Mesendoderm (in vitro differentiated cells): ENCODE measurements at places on chromosomes 7 and 10.

DNA sequence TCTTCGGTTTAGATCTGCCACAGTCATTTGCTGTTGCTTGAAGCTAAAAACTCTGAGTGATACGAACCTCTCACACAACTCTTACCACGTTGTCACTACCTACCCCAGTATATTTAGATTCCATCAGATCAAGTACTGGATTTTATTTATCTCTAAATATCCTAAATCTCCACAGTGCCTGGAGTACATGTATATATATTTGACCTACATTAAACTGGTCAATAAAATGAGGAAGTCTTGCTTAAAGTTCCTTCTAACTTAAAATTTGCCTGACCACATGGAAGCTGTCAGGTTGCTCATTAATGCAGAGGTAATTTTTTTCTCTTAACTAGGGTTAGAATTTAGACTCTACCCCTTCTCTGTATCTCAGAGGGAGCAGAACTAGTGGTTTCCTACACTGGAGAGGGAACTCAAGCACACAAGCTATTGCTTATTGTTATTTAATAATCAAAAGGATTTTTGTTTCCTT, 3.1 kb upstream of the MACC1 start:
- no peak for DNase-seq

GRCh38 chr10:106513352-106513771, 651.1 kb downstream of the SORCS1 start:
- peak; percentile 14 for DNase-seq

- DNase-seq: no peak
Observed at GRCh38 chr7:16644636-16645592, 640 bp downstream of the ANKMY2 start.

- no peak for DNase-seq
Observed at GRCh38 chr10:48462482-48463020, 142.3 kb downstream of the ARHGAP22 start.

DNA sequence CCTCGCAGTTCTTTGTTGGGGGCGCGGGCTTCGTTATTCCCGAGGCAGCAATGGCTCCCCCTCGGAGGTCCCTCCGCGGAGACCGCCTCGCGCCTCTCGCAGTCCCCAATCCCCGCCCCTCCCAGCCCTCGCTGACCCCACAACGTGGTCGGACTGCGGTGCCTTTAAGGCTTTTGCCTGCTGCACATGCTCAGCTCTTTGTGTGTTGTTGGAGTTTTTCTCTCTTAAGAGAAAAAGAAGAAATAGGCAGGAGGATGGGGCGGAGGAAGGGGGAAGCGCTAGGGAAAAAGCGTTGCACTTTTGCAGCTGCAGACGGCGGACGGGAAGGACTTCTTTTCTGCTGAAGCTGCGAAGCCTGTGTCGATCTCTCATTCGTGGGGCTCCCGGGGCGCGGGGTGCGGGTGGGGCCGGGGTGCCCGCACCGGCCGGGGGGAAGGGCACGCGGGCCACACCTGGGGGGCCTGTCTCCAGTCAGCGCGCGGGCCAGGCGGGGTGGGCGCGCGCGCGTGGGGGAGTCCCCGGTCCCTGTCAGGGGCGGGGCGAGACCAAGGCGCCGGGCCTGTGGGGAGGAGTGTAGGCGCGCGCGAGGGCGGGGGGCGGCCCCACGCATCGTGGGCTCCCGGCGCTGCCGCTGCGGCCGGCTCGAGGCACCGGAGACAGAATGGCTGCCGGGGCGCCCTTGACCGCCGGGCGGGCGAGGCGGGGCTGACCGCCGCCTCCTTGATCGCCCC, 445 bp upstream of the ATRNL1 start:
- DNase-seq: peak; percentile 83

DNA sequence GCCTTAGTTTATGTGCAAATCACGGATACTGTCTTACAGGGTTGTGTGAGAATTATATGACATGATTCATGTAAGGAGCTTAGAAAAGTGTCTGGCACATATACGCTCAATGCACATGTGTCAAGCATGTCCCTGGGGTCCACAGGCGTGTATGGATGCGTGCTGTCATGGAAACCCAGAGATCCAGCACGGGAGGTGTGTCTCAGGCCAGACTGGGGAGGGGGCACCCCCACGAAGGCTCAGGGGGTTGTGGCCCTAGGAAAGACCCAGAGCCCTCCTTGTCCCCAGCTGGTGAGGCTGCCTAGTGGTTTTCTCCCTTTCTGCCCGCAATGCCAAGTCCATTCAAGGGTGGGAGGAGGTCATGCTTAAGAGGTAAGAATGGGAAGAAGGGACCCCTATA, 9.1 kb downstream of the BTBD16 start:
- DNase-seq: no peak

DNA sequence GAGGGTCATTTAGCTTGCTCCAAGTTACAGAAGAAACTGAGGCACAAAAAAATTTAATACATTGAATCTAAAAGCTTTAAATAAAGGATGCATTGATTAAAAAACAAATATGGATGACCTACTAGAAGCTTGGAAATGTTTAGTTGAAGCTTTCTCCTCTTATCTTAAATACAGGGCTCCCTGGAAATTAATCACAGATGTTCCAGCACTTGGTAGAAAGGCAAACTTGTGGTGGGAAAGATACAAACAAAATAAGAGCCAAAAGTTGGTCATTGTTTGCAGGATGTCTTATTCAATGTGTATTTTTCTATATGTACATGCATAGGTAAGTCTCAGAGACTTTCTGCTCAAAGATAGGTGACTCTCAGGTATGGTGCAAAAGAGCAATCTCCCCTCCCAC, 40.7 kb upstream of the LYZL1 start:
- DNase-seq: no peak

GRCh38 chr7:73683056-73683787, at the start of the genes BUD23 and DNAJC30:
TSS of gene BUD23 (plus strand) at chr7:73683597. CDS start at chr7:73683626, 29 bp downstream.
TSS of gene DNAJC30 (minus strand) at chr7:73683453. CDS start at chr7:73683423, 30 bp downstream.
- peak; percentile 98 for DNase-seq

DNA sequence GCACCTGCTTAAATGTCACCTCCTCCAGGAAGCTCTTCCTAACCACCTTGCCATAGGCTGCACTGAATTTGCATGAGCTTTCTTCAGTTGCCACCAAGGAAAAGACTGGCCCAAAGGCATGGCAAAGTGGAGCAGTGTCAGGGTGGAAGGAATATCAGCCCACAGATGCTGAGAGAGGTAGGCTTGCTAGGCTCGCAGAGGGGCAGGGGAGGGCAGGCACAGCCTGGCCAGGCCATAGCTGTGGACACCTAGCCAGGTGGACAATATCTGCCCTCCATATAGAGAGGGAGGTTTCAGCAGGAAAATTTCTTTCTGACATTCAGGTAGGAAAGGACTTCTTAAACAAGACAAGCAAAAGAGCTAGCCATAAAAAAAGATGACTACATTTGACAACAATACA, 166.3 kb downstream of the GRID1 start:
- no peak for DNase-seq

DNA sequence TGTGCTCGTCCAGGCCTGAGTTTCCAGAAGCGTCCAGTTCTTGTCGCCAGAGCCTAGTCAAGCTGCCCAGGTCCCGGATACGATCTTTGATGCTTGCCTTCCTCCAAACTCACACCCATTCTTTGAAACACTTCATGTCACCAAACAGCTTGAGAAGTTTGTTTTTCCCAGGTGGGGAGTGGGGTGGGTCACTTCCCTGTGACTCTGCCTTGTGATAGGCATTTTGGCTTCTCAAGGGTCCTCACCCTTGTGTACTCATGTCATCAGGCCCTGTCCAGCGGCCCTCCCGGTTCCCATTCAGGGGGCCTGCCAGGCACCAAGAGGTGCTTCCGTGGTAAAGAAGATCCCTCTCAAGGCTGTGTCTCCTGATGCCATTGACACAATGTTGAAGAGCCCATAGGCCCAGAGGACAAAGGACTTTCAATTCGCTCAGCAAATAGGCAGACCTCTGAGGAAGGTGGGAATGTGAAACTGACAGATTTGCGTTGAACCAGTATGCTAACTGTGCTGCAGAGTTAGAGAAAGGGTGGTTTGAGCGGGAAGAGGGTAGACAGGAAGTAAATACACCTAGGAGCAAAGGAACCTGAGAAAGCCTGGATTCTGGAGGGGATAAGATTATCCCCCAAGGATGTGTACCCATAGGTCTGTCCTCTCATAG, 24.7 kb upstream of the SFTPA1 start:
- no peak for DNase-seq

GRCh38 chr10:88471899-88472298, 111.2 kb downstream of the RNLS start:
- DNase-seq: peak; percentile 17

DNA sequence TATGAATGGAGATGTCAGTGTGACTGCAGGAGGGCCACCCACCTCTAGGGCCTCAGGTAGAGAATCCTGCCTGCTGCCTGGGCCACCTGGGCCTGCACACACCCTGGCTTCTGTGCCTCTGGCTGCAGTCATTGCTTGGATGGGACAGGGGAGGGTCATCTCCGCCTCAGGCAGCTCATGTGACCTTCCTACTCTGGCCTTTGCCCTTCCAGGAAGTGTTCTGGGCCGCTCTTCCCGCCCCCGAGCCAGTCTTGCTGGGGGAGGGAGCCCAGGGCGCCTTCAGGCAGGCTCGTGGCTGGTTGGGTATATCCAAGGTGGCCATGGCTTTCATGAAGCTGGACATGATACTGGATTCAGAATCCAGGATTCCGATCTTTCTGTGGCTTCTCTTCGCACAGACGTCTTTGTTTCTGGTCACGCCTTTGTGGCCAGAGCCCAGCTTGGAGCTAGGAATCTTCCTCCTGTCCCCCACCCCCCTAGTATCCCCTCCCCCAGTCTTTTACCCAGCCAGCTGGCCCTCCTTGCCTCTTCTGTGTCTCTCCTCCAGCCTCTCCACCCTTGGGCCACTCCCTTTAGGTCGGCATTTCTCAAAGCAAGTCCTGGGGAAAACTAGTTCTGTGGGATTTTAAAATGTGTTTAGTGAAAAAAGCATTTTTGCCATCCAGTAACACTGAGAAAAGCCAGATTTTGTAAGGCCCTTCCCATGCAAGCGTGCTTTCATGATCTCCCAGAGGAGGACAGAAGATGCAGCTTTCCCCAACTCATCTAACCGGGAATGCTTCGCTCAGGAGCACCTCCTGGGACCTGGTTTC, 119.6 kb downstream of the ZMIZ1 start:
- peak; percentile 69 for DNase-seq
